H1 (cell line): ENCODE measurements at places on chromosomes 5 and 9. TPM values are rescaled to one million over a fixed set of nuclear protein-coding genes. Genes with fewer than 3 reads are reported as not detected.

The PRSS3 gene
- not detected in 2 replicates for total RNA-seq

The DNAH5 gene
- total RNA-seq = 0.50 and 0.73 TPM in 2 replicates

The EGR1 gene
- 35.5 and 39.6 TPM in 2 replicates for total RNA-seq

The PCDHGB4 gene
- total RNA-seq = 7.8 and 9.1 TPM in 2 replicates

GRCh38 chr9:14156046-14156445 lies 157.9 kb downstream of the NFIB start:
- H3K4me3 ChIP-seq = no peak overlapping the region
- H3K27ac ChIP-seq = no peak overlapping the region
- no peak for DNase-seq
- H3K36me3 ChIP-seq = no peaks in the 10 kb centered on the region
- H3K4me1 ChIP-seq = peaks cover 3% of the 10 kb centered on the region; the same call in 1 of the 2 replicates

DNA sequence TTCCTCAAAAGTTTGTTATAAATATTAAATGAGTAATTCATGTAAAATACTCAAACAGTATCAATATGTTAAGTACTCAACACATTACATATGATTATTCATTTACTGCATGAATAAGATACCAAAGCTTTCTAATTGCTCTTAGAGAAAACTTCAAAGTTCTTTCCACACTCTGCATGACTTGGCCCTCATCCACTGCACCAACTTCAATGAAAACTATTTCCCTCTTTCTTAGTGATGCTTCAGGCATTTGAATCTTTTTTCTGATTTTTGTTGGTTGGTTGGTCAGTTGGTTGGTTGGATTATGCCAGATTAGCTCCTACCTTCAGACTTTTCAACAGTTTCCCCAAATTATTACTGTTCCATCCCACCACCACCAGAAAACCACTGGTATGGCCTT lies 314.7 kb upstream of the RGMB start:
- no peak overlapping the region for H3K4me3 ChIP-seq
- no peaks in the 10 kb centered on the region for H3K36me3 ChIP-seq
- H3K27ac ChIP-seq = no peak overlapping the region
- H3K27me3 ChIP-seq = no peaks in the 10 kb centered on the region
- no peaks in the 10 kb centered on the region for H3K4me1 ChIP-seq

DNA sequence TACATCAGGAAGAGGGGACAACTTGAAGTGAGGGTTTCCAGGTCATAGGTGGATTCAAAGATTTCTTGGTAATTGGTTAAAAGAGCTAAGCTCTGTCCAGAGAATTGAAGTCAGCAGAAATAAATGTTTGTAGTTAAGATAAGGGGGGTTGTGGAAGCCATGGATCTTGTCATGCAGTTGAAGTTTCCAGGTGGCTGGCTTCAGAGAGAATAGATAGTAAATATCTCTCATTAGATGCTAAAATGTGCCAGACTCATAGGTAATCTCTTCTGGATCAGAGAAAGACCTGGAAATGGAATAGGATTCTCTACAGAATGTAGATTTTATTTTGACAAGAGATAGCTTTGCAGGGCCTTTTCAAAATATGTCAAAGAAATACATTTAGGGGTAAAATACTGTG lies 491.7 kb downstream of the PRR16 start:
- H3K4me3 ChIP-seq = no peak overlapping the region
- H3K27me3 ChIP-seq = no peaks in the 10 kb centered on the region
- no peak for DNase-seq
- H3K4me1 ChIP-seq = no peaks in the 10 kb centered on the region
- no peak overlapping the region for H3K27ac ChIP-seq

- H3K27ac ChIP-seq = no peak overlapping the region
- no peak for DNase-seq
- no peaks in the 10 kb centered on the region for H3K36me3 ChIP-seq
- H3K4me1 ChIP-seq = no peaks in the 10 kb centered on the region
- H3K27me3 ChIP-seq = no peaks in the 10 kb centered on the region
These were observed 43.4 kb downstream of the EPB41L4B start for GRCh38 chr9:109277451-109277850.

- H3K27me3 ChIP-seq = no peaks in the 10 kb centered on the region
- H3K36me3 ChIP-seq = no peaks in the 10 kb centered on the region
- H3K4me3 ChIP-seq = no peak overlapping the region
- no peaks in the 10 kb centered on the region for H3K4me1 ChIP-seq
These were observed 87.2 kb upstream of the RAPGEF1 start for GRCh38 chr9:131826966-131827525.

DNA sequence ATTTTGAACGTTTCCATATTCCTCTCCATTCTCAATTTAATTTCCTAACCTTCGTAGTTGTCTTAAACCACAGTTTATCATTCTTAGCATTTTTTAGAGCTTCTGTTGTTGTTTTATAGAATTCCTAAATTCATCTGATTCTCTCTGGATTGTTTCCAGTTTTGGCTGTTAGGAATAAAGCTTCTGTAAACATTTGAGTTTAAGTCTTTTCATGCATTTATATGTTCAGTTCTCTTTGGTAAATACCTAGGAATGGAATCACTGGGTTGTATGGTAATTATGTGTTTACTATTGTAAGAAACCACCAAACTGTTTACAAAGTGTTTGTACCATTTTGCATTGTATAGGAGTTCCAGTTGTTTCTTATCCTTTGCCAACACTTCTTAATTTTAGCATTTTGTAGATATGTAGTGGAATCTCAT lies 29.7 kb downstream of the GPR21 start:
- no peak for DNase-seq
- H3K27me3 ChIP-seq = no peaks in the 10 kb centered on the region
- peaks cover 19% of the 10 kb centered on the region for H3K36me3 ChIP-seq
- no peak overlapping the region for H3K27ac ChIP-seq
- H3K4me3 ChIP-seq = no peak overlapping the region

DNA sequence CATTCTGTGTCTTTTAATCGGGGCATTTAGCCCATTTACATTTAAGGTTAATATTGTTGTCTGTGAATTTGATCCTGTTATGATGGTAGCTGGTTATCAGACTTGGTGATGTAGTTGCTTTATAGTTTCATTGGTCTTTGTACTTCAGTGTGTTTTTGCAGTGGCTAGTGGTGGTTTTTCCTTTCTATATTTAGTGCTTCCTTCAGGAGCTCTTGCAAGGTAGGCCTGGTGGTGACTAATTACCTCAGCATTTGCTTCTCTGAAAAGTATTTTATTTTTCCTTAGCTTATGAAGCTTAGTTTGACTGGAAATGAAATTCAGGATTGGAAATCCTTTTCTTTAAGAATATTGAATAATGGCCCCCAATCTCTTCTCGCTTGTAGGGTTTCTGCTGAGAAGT lies 156.9 kb downstream of the CNTLN start:
- no peak overlapping the region for H3K27ac ChIP-seq
- H3K36me3 ChIP-seq = no peaks in the 10 kb centered on the region
- DNase-seq = no peak
- no peak overlapping the region for H3K4me3 ChIP-seq
- H3K27me3 ChIP-seq = no peaks in the 10 kb centered on the region
